Hematopoietic multipotent progenitor cell (in vitro differentiated cells): ENCODE measurements at places on chromosomes 7 and 10. TPM values are rescaled to one million over a fixed set of nuclear protein-coding genes. Genes with fewer than 3 reads are reported as not detected.
A peak's percentile ranks its signal among the peaks of the same experiment; 100 is the strongest.

GRCh38 chr7:37107047-37107750 is 341.5 kb downstream of the ELMO1 start:
- no peak for DNase-seq

GRCh38 chr7:32037650-32038198 is 32.5 kb downstream of the PDE1C start:
- no peak for DNase-seq

GRCh38 chr10:27774831-27775230 is 29.2 kb upstream of the MKX start:
- DNase-seq: no peak

DNA sequence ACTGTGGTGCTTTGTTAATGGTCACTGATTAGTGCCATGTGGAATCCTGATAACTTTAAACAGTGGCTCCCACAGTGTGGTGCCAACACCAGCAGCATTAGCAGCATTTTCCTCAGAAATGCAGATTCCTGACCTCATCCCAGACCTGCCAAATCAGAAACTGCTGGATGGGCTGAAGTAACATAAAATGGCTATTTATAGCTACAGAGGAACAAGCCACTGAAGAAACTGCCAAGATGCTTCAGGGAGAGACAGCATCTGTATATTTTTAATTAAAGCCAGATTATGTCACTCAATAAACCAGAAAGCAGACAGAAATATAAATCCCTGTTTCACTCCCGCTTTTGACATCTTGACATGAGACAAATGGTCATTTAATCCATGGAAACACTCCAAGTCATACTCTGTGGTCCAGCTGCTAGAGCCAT is 178.5 kb downstream of the AMPH start:
- no peak for DNase-seq

GRCh38 chr10:29830531-29831512 is 196.1 kb upstream of the SVIL start:
- no peak for DNase-seq

GRCh38 chr10:75234017-75234682 is 1.6 kb downstream of the COMTD1 start:
- peak; percentile 91 for DNase-seq

GRCh38 chr7:27164367-27165088 is 809 bp downstream of the HOXA9 start:
- DNase-seq: peak; percentile 57

DNA sequence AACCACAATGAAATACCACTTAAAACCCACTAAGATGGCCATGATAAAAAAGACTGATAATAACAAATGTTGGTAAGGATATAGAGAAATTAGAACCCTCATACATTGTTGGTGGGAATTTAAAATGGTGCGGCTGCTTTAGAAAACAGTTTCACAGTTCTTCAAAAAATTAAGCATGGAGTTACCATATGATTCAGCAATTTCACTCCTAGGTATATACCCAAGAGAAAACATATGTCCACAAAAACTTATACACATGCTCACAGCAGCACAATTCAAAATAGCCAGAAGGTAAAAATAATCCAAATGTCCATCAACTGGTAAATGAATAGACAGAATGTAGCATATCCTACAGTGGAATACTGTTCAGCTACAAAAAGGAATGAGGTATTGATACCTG is 30.0 kb downstream of the ATXN7L1 start:
- DNase-seq: no peak

- DNase-seq: no peak
These were observed 38.2 kb downstream of the HK1 start for GRCh38 chr10:69316313-69317059.

Gene GIMAP5
- total RNA-seq: 29.1 TPM

Gene TAS2R3
- 1.1 TPM for total RNA-seq

Gene GIMAP6
- total RNA-seq: 67.1 TPM

Gene TBX20
- total RNA-seq: not detected

Gene MYOZ1
- total RNA-seq: not detected
